ENCODE measurements at places on chromosomes 4 and X.

DNA sequence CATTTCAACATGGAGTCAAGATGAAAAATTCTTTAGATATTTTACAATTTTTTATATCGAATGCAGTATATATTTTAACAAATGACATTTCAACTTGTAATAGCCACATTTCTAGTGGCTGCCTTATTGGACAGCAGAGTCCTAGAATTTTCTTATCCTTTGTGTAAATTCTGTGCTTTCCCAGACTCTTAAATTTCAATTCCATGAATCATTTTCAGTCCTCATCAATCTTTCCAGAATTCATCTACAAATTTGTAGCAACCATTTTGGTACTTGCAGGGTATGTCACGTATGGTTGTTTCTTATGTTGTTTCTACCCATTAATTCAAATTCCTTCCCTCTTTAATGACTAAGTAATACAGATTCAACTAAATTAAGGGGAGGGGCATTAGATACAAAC lies 2.7 kb downstream of the PAICS start:
- DNase-seq = no peak

- DNase-seq = no peak
These were observed 704 bp downstream of the FAM114A1 start for GRCh38 chr4:38868059-38868960.

GRCh38 chr4:128787509-128788311 lies 21.8 kb upstream of the JADE1 start:
- no peak for DNase-seq

DNA sequence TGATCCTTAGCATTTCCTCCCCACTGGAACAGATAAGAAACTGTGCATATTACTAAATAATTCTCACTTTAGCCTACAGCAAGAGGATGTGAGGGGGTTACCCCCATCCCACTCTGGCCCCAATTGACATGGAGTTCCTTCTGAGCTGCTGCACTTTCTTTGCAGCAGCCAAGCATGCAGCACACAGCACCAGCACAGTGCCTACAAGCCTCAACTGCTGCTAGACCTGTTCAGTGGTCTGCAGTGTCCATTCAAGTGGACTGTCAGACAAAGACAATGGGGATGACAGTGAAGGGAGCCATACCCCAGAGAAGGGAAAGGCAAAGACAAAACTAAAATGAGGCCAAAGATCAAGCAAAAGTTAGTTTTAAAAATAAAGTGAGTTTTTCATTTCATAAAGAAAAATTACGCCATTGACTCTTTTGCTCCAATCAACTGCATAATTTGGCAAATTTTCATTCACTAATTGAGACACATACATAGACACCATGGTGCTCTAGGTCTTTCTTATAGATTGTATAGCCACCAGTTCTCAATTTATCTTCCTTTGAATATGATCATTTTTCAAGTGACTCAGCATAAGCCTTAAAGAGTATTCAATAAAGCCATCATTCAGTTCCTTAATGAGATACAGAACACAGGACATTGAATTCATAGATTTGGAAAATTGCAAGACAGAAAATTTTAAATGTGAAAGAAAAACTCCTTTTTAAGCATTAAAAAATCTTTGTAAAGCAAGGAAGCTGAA lies 410.6 kb downstream of the HNRNPD start:
- DNase-seq = no peak

DNA sequence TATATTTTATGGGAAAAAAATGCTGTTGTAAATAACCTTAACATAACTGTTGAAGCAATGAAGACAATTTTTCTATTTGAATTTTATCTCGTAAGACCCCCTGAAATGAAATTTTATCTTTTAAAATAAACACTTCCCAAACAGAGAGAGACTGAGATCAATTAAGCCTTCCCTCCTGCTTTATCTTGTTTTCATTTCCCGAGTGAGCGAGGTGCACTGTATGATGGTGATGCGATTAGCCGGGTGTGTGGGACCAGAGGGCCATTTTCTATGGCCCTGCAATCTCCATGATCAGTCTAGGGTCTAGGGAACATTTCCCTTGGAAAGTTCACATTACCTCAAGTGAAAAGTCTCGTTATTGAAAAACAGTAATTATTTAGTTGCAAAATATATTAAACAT lies 134.1 kb upstream of the MID1 start:
- DNase-seq = no peak

DNA sequence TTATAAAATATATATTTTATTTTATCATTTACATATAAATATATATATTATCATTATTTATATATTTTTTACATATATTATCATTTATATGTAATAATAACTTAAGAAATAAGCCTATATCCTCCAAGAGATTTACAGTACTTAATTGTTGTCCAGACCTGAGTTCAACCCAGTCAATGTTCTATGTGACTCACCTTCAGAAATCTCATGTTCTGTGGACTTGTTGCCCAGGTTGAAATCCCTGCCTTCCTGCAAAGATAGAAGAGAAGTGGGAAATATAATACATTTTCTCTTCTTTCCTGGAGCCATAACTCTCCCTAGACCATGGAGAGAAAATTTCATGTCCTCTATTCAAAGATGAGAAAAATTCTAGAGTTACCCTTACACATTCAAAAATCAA lies 247.3 kb downstream of the PARM1 start:
- no peak for DNase-seq

- no peak for DNase-seq
These were observed 204.5 kb downstream of the SLC7A11 start for GRCh38 chr4:138037696-138038095.

DNA sequence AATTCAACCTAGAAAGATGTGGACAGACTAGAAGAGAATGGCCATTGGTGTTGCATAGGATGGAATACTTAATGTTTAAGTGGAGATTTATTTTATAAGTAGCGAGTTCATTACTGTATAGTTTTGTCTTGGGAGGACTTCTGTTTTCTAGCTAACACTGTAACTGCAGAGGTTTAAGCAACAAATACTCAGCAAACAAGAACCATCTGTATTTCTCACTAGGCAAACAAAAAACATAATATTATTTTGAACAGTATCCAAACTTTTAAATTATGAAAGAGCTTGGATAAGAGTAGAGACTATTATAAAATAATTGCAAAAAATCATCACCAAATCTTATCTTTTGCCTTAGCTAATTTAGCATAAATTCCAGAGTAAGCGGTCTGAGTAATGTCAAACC lies 121.1 kb downstream of the GLRA3 start:
- no peak for DNase-seq

DNA sequence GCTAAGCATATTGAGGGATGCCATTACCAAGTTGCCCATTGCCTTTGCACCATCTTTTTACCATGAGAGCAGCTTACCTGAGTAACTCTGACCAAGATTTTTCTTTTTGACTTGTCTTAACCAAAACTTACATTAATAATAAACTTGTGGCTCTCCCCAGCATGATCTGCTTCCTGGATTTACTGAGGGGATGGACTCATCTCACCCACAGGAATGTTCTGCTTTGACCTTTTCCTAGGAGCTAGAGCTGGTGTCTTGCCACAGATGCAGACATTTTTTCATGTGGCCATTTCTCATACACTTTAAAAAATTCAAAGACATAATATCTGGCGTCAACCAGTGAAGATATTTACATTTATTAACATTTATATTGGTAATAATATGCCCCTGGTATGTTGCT lies 79.2 kb upstream of the EFHC2 start:
- no peak for DNase-seq

DNA sequence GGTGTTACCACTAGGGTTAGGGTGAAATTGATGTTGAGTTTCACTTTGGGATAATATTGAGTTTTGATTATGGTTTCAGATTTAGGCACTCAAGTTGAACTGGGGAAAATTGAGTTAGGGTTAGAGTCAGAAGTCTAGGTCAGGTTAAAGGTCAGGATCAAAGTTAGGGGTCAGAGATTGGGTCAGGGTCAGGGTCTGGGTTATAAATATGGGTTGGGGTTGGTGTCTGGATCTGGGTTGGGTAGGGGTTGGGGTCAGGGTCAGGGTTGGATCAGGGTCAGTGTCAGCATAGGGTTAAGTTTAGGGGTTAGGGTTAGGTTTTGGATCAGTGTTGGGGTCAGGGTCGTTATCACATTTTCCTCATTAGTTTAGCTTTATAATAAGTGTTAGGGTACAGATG lies 42.7 kb upstream of the IL9R start:
- DNase-seq = no peak

- peak; percentile 30 for DNase-seq
These were observed 601 bp upstream of the FGFBP2 start for GRCh38 chr4:15963576-15963975.

GRCh38 chr4:2560167-2560566 lies 23.7 kb downstream of the FAM193A start:
- DNase-seq = no peak

DNA sequence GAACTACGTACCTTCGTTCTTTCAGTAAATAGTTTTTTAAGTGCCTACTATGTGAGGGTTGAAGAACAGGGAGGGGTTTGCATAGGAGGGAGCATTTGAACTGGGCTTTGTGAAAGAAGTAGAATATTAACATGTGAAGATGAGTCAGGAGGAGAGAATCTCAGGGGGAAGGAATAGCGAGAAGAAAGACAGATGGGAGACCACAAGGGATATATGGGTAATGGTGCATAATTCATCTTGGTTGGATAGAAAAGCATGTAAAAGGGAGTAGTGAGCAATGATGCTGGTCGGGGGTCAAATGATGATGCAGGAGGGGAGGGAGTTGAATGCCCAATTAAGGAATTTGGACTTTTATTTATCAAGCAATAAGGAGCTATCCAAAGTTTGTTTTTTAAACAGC lies 52.7 kb downstream of the TMEM164 start:
- no peak for DNase-seq

DNA sequence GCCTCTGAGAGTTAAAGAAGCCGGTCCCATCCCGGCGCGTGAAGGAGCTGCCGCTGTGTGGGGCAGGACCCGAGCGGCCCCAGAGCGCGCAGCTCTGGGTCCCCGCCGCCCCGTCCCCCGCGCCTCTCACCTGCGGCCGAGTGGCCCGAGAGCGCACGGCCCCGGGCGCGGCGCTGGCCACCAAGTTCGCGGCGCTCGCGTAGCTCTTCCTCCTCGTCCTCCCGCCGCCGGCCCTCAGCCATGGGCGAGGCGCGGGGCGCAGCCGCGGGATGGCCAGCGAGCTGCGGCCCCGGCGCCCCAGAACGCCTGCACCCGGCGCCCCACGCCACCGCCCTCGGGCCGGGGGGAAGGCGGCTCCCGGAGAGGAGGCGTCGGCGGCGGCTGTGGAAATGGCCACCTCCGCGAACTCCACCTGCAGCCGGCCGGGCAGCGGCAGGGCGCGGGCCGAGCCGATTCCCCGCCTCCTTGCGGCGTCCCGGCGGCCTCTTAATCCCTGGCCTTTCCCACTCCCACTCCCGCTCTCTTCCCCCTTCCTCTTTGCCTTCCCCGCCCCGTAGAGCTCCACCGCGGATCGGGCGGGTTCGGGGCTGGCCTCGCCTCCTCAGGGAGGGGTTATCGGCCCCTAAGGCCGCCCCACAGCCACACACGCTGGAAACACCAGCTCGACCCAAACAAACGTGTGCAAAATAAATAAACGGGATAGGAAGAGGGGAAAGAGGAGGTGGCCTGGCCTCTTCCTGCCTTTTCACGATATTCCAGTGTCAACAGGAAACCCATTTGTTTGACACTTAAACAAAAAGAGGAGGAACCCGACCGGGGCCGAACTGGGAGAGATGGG lies at the start of gene SH3D19:
TSS of gene SH3D19 (minus strand) at position 495 of the 838 bp plus-strand sequence. CDS start at position 242, 253 bp downstream.
- DNase-seq = no peak

DNA sequence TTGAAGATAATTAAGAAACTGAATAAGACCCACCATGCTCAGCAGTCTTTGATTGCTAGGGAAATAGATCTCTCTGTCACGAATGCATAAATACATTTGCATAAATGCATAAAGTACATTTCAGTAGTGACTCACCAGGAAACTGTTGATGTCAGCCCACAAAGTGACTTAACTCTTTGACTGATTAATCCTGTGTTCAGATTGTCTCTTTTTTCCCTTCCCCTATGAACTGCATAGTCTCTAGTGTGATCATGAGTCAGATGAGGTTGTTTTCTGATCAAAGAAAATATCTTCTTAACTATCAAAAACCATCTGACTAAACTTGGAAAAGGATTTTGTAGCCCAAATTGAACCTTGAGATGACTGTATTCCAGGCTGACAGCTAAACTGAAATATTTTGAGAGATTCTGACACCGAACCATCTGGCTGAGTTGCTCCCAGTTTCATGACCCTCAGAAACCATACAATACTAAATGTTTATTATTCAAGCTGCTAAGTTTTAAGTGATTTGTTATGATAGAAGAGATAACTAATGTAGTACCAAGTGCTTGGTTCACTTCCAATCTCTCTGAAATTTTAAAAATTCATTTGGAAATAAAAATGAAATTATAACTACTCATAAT lies 1381.5 kb upstream of the AGA start:
- no peak for DNase-seq

GRCh38 chr4:83356899-83357661 lies 22.4 kb upstream of the HPSE start:
- no peak for DNase-seq

- DNase-seq = no peak
These were observed 20.5 kb upstream of the TMEM192 start for GRCh38 chr4:165133150-165133549.

GRCh38 chrX:19747652-19748610 lies 139.5 kb downstream of the SH3KBP1 start:
- no peak for DNase-seq

- peak; percentile 29 for DNase-seq
These were observed 915 bp upstream of the RAB33B start for GRCh38 chr4:139453041-139453370.

- no peak for DNase-seq
These were observed 107.7 kb downstream of the RBM47 start for GRCh38 chr4:40521957-40522356.

All from GM12892 (cell line).